ENCODE measurements at places on chromosomes 7 and 10.
A peak's percentile ranks its signal among the peaks of the same experiment; 100 is the strongest.

GRCh38 chr10:95355301-95355700 is 64.5 kb upstream of the PDLIM1 start:
- no peak for ATAC-seq

- ATAC-seq = no peak
Measured at GRCh38 chr7:93719546-93719945, 145.0 kb upstream of the CALCR start.

DNA sequence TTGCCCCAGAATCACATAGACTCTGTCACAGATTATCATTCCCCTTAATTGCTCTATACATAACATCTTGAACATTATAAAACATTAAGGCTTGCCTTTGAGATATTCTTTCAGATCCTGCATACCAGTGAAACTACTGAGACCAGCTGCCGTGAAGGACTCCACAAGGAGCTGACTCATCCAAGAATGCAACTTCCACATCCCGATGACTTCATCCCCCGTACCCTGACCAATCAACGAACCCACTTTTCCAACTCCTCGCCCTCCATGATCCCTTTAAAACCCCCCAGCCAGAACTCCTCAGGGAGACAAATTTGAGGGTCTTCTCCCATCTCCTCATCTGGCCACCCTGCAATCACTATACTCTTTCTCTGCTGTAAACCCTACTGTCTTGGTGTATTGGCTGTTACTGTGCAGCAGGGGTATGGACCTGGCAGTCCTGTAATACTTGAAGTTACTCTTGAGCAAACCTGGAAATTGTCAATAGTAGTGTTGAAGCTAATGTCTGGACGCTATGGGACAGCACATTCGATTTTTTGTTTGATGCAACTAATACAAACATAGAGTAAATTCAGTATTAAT is 49.8 kb downstream of the HTR5A start:
- ATAC-seq = no peak

DNA sequence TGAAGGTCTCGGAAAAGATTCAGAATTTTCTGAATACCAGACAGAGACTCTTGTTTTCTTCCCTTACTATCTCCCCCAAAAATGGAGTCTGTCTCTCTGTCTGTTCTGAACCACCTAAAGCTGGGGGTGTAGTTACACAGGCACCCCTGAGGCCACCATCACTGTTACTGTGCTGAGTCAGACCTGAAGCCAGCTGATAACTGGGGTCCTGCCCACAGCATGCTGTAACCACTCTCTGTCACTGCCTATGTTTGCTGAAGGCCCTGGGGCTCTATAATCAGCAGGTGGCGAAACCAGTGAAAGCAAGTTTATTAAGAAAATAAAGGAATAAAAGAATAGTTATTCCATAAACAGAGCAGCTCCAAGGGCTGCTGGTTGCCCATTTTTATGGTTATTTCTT is 575.2 kb upstream of the POT1 start:
- ATAC-seq = no peak

DNA sequence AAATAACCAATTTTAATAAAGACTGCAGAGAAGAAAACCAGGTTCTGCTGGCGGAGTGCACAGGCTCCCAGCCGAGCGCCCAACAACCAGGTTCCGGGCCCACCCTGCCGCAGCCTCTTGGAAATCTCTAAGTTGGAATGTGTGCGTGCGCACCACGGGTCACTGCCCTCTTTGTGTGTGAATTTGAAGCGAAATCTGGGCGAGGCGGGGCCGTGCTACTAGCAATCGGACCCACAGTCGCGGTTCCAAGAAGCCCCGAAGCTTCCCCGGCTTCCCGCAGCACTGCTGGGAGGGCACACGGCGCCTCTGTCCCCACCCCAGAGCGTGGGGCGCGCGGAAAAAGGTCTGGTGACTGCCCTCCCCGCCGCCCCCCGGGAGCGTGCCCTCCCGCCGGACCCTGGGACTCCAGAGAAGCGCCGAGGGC is 666 bp upstream of the MAP3K8 start:
- ATAC-seq = peak; percentile 2

DNA sequence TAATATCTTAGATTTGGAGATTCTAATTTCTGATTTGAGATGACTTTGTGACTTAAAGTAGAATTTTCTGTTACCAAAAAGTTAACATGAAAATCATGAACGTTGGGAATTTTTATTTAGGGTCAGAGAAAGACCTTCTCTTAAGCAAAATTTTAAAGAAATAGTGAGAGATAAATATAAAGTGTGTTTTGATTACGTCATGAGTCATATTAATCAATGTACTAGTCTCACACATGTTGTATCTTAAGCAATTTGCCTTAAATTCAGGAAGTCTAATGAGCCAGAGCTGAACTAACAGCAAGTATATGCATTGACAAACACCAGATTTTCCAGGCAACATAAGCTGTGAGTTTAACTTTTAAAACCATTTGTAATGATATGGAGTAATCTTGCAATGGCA is 765.5 kb upstream of the SORCS1 start:
- ATAC-seq = no peak

DNA sequence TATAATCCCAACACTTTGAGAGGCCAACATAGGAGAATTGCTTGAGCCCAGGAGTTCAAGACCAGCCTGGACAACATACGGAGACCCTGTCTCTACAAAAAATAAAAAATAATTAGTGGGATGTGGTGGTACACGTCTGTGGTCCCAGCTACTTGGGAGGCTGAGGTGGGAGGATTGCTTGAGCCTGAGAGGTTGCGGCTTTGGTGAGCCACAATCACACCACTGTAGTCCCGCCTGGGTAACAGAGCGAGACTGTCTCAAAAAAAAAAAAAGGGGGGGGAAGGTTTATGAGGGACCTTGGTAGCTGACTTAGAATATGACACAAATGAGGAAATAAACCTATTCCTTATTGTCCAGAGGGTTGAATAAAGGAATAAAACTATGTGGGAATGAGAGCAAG is 30.8 kb downstream of the SCD start:
- no peak for ATAC-seq

- peak; percentile 51 for ATAC-seq
Measured at GRCh38 chr10:10418387-10418786, 599.3 kb upstream of the CELF2 start.

- no peak for ATAC-seq
Measured at GRCh38 chr10:77350711-77351119, 286.9 kb downstream of the KCNMA1 start.

- ATAC-seq = no peak
Measured at GRCh38 chr7:38630720-38631673, at the start of gene AMPH. Gene AMPH, minus strand, starts transcription at chr7:38631373. Its CDS starts 22 bp downstream, at chr7:38631351.

DNA sequence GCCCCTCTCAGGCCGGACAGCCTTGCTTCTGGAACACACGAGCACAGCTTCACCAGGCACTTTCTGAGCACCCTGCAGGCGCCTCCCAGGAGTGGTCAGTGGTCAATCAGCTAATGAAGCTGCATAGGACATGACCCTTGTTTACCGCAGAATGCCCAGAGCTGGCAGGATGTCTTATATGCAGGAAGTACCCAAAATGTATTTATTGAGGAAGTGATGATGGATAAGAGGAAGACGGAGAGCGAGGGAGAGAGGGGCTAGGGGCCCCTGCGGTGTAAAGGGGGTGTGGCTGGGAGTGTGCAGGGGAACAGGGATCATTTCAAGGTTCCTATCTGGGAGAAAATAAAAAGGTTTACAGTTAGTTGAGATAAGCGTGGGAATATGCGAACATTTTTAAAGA is 3.3 kb downstream of the CYP2E1 start:
- ATAC-seq = no peak

GRCh38 chr7:27158436-27159265 is 2.2 kb upstream of the HOXA7 start:
- ATAC-seq = no peak

GRCh38 chr10:49152663-49153062 is 18.8 kb upstream of the FAM170B start:
- ATAC-seq = peak; percentile 72

- ATAC-seq = no peak
Measured at GRCh38 chr10:29256019-29256418, 32.9 kb upstream of the LYZL1 start.

- no peak for ATAC-seq
Measured at GRCh38 chr7:137418841-137419240, 75.3 kb upstream of the PTN start.

DNA sequence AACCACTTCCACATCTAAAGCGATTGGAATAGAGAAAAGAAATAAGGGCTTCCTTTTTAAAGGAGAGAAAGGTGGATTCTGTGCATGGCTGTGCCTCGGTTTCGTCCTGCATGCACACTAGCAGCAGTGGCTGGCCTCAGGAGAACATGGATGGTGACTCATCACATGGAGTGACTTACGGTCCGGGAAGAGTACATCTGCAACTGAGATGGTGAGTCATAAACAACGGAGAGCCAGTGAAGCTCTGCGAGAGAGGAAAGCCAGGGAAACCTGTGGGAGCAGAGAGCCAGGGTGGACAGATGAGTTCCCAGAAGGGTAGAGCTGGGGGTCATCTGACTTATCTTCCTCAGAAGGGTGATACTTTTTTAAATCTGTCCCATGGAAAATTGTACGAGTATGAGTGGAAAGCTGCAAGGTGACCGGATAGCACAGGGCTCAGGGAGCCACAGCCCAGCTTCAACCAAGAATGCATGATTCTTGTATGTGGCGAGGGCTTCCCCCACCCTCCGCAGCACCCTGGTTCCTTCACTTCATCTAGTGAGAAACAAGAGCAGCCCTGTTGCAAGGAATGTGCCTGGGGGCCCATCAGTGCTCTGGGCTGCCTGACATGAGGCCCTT is 259.1 kb downstream of the KLF6 start:
- ATAC-seq = no peak

GRCh38 chr7:129006636-129007414 is 48.1 kb downstream of the TNPO3 start:
- no peak for ATAC-seq

DNA sequence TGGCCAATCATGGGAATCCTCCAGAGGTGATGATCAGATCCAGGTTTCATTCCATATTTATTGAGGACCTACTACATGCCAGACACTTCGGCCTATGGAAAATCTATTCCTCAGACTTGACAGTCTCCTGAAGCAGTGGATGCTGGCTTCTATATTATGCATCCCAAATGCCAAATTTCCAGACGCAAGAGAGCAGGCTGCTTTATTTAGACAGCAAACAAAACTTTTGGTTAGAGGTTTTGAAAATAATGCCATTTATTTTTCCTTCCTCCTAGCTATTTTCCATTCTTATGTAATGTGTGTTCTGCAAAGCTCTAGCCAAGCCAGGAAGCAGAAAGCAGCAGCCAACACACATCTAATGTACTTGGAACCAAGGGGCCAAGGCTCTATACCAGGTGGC is 330.8 kb downstream of the GPAM start:
- ATAC-seq = no peak

- ATAC-seq = no peak
Measured at GRCh38 chr7:118185163-118185860, 1.3 kb downstream of the LSM8 start.

- no peak for ATAC-seq
Measured at GRCh38 chr7:35261476-35262285, 7.8 kb upstream of the TBX20 start.

DNA sequence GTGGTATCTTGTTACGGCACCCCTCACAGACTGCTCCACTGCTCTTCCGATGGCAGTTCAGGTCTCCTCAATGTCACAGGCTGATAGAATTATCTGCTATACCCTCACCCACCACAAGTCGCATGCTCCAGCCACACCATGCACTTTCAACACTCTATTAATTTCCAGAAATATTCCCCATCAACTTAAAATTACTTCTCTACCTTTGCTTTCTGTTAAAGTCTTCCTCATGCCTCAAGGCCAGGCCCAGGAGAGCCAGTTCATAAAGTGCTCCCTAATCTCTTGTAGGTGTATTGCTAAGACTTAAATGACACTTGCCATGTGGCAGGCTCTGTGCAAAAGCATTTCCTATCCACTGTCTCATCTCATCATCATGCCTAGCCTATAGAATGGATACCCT is 105.9 kb upstream of the ARID5B start:
- ATAC-seq = no peak

- ATAC-seq = no peak
Measured at GRCh38 chr10:50392966-50393718, 141.8 kb upstream of the ASAH2 start.

GRCh38 chr10:114679552-114679951 is 21.5 kb upstream of the ABLIM1 start:
- ATAC-seq = no peak

- no peak for ATAC-seq
Measured at GRCh38 chr10:11810313-11810766, 12.8 kb upstream of the PROSER2 start.

Measured in activated CD4-positive, CD25-positive, alpha-beta regulatory T cell treated with anti-CD3 and anti-CD28 coated beads, Interleukin-2, amount 50 U/mL, for 24 hours (primary cell).